NCI-H1436 (cell line): ENCODE measurements at places on chromosomes 4 and X.

DNA sequence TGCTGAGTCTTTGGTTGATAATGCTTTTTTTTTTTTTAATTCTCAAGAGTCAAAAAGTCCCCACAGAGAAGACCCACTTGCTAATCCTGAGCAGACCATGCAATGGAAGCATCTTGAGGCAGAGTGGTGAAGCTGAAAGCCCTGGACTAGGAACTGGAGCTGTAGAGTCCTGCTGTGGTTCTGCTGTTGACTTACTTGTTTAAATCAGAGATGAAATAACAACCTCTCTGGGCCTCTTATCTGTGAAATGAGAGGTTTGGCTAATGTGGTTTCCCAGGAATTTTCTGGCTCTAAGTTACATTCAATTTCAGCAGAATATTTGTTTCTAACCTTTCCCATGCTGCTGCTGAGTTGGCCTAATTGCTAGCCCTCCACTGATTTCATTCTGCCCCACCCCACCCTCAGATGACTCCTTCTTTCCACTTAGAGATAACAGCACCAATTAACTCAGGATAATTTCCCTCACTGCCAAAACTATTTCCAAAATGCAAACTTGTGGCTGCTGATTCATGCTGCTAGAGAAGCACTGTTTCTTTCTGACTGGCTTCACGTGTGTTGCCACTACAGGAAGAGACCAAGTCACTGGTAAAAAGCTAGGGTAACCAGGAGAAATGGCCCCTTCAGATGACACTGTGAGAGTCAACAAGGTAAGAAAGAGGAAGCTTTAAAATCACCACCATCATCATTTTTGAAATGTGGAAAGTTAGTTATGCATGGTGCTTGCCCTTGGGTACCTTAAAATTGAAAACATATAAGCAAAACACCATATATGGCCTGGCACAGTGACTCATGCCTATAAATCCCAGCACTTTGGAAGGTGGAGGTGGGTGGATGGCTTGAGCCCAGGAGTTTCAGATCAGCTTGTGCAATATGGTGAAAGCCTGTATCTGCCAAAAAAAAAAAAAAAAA is 326.4 kb downstream of the DCHS2 start:
- no peak for DNase-seq

- DNase-seq = no peak
Measured at GRCh38 chrX:152819266-152819665, 11.3 kb downstream of the CETN2 start.

DNA sequence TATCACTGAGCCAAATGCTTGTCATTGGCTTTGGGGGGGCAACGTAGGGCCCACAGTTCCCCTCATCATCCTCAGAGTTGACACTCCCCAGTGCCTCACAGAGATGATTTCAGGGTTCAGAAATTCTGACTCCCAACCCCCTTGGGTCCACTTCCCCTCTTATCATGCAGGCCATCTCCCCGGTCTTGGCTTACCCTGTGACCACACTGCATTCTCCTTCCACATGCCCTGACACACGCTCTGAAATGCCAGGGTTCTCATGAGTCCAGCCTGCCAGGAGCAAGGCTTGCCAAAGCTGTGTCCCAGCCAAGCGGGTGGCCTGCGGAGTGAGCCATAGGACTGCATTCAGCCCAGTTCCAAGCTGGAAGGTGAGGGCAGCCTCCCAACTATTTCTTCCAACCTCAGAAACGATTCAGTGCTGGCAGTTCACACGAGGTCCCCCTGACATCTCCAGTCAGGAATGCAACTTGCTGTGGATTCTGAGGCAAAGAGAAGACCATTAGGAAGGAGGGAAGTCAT is 101.2 kb downstream of the SMIM20 start:
- DNase-seq = no peak

GRCh38 chr4:33485111-33485510 is 2759.2 kb downstream of the ARAP2 start:
- no peak for DNase-seq

GRCh38 chr4:169330811-169331210 is 60.1 kb upstream of the SH3RF1 start:
- DNase-seq = no peak
